ENCODE measurements at places on chromosomes 7 and 10. TPM values are rescaled to one million over a fixed set of nuclear protein-coding genes. Genes with fewer than 3 reads are reported as not detected.

Gene NAT16
- total RNA-seq: not detected

Gene NRCAM
- total RNA-seq: 3.9 TPM

Gene HYAL4
- total RNA-seq: not detected

Gene STEAP4
- 13.2 TPM for total RNA-seq

Gene NUTM2B
- total RNA-seq: not detected

Gene PRKCQ
- 0.81 TPM for total RNA-seq

Gene C10orf67
- not detected for total RNA-seq

Gene HOXA7
- total RNA-seq: 7.8 TPM

Gene STK32C
- 6.9 TPM for total RNA-seq
